ENCODE measurements at places on chromosomes 1 and 21.

DNA sequence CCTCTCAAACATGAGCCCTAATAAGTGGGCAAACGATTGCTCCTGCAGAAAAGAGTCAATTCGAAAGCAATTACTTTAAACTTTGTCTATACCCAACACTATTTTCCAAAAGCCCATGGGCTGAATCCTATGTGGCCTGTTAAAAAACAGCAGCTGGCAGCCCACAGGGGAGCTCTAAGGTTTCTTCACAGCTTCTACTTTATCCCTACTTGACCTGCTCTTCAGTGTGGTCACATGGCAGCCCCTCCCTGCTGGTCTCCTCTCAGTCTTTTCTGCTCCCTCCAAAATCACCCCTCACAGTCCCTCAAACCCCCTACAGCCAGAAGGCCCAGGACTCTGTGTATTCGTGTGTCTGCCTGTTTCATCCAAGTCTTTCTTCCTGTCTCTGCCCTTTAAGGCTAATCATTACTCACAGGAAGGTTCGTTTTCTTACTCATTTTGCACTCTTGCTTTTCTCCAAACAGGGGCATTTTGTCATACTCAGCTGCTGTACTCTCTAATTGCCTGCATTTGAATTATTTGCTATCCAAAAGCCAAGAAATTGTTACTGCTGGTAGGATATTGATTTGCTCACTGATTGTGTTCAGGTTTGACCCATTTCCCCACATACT is 62.4 kb upstream of the FAM3B start:
- no peak for DNase-seq

- no peak for DNase-seq
These were observed 112.3 kb upstream of the ZRANB2 start for GRCh38 chr1:71193153-71193552.

GRCh38 chr1:18948048-18948912 is 8.2 kb downstream of the IFFO2 start:
- no peak for DNase-seq

DNA sequence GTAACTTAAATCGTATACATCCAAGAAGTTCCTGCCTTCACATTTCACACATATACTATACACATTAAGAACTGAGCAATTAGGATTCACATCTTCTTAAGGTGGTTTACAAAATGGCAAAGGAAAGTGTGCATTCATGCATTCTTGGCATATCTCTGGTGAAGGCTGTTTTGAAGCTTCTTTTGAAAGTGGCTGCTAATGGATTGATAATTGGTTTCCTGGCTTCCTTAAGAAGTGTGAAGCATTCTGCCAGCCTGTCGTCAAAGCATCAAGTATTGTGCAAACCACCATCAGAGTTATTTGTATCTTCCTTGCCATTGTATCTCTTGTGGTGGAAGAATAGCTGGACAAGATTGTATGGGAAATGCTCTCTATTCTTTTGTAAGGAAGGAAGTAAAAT is 95.1 kb upstream of the HMGB4 start:
- no peak for DNase-seq

DNA sequence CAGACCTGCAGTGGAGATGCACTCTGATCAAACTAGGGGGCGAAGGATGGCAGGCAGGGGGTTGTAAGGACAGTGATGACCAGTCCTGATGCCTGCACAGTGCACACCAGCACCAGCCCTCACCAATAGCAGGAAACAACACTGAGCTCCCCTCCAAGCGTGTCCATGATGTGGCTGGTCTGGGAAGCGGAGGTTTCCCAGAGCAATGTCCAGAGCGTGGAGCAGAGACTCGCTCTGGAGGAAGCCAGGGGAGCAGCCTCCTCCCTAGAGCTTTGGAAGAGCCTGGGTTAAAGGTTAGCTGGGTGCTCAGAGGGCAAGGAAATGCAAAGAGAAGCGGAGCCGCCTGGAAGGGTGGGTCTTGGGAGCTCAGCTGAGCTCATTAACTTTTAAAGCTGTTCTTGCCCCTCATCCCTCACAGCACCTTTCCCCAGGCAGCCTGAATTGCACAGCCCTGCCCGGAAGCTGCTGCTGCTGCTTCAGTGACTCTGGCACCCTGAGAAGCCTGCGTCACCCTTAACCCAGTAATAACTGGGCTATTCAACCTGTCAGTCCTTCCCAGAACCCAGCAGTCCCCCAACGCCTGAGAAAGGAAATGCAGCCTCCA is 162.2 kb upstream of the RAB4A start:
- no peak for DNase-seq

Measured in cortex of kidney (tissue), 1 donor.